ENCODE measurements at places on chromosomes 3 and 15.

DNA sequence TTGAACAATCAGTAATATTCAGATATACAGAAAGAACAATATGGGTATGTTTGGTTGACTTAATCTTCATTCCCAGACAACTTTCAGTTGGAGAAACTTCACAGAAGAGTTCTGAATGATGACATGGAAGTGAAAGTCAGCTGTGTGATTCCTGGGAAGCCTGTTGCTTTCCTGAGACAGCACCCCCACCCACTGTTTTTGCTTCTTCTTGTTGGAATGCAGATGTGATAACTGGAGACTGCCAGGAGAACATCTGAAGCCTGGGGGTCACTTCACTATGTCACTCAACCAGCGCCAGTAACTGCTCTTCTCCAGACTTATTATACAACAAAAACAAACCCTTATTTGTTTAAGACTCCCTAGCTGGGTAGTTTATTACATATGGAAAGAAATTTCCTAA lies 599.4 kb downstream of the ZIC1 start:
- DNase-seq = no peak

DNA sequence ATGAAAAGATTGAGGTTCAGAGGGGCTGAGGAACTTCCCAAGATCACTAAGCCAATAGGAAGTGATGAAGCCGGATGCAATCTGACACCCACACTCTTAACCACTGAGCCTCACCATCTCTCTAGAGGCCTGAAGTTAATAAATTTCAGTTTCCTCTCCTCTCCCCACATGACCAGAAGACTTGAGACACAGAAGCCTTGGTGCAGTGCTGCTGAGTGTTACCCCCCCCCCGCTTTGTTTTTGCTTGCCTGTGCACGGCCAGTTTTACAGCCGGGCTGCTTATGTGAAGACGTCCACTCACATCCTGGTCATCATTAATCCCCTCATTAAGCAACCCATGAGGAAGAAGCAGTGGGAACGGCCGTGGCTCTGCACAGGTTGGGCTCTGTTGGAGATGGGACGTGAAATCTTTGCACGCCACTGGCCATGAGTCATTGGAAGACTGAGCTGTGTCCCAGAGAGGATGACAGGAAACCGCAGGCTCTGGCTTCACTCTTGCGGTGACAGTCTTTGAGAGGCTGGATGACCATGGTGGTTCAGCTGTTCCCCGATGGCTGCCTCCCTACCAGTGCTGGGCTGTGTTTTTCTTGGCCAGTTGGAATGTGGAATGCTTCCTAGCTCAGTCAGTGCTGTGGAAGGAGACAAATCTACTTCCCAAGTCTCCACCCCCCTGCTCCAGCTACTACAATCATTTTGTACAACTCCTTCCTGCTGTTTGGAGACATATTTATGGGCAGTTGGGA lies 232.6 kb upstream of the LRTM1 start:
- DNase-seq = no peak

GRCh38 chr3:44420676-44421075 lies 56.8 kb downstream of the ZNF445 start:
- DNase-seq = no peak

DNA sequence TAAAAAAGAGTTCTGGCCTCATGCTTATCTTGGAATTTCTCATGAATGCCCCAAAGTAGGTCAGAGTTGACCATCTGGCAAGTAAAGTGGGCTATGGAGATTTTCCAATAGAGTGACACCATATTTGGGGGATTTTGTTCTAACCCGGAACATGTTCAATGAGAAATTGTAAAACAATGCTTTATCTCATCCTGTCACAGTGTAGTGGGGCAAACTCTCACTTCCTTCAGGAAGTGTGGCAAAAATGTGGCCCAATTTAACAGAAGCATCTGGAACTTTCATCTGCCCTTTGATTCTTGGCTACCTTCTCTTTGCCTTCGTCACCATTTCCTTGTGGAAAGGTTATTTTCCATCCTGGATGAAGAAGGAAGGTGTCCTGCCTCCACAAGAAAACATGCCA lies 70.8 kb downstream of the ADAMTS9 start:
- DNase-seq = no peak

DNA sequence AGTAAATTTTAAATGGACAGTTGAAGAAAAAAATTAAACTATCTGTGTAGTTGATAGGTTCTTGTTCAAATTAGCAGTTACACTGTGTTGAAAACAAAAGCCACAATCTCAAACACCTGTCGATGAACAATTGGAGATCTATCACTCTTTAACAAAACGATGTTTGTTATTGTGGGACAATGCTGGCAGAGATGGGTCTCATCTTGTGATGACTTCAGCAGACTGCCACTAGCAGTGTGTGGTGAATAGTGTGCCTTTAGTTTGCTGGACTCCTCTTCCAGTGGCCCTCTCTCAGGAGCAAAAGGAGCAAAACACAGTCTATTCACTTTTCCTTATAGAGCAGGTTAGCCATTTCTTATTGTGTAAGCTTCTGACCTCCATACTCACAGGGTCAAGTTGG lies 14.7 kb upstream of the TRIM59 start:
- no peak for DNase-seq

DNA sequence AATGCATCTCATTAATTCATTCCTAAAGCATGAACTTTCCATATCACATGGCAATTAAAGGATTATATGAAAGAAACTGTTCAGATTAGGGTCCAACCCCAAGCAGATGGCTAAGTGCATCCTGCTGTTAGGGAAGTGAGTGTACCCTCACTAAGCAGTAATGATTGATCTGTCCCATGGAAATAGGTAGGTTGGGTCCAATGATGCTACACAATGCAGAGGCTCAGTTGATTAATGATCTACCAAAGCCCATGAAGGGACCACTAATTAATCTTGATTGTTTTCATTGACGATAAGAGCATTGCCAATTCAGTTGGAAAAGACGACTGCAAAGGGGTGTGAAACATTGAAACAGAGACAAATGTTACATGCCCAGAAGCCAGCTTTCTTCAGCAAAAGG lies 194.5 kb upstream of the LRTM1 start:
- no peak for DNase-seq

- no peak for DNase-seq
Observed at GRCh38 chr3:115830764-115831395, 207.6 kb downstream of the GAP43 start.
